M059J (cell line): ENCODE measurements at places on chromosomes 4 and X. TPM values are rescaled to one million over a fixed set of nuclear protein-coding genes. Genes with fewer than 3 reads are reported as not detected.
A peak's percentile ranks its signal among the peaks of the same experiment; 100 is the strongest.

- no peak for DNase-seq
Observed at GRCh38 chrX:137305404-137305803, 260.5 kb upstream of the ZIC3 start.

Gene TREX2
- total RNA-seq, result 1.6 TPM in 1 of 2 replicates, not detected in the other

- peak; percentile 28 for DNase-seq
Observed at GRCh38 chr4:48858130-48858529, 27.2 kb downstream of the OCIAD1 start.

Gene STPG2
- not detected in 2 replicates for total RNA-seq

DNA sequence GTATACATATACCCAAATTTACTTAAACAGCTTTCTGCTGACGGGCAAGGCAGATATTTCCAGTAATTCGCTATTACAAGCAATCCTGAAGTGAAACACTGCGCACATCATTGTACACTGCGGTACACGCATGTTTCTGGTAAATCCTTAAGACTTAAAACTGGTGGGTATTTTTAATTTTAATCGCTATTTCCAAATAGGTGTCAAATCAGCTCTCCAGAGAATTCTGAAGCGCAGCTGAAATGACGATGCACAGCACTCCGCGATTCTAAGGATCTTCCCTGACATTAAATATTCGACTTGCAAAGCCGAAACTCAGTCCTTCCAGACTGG is 361 bp downstream of the TMEM128 start:
- no peak for DNase-seq

- DNase-seq, result peak; percentile 83
Observed at GRCh38 chr4:128810871-128811570, 1.5 kb downstream of the JADE1 start.

DNA sequence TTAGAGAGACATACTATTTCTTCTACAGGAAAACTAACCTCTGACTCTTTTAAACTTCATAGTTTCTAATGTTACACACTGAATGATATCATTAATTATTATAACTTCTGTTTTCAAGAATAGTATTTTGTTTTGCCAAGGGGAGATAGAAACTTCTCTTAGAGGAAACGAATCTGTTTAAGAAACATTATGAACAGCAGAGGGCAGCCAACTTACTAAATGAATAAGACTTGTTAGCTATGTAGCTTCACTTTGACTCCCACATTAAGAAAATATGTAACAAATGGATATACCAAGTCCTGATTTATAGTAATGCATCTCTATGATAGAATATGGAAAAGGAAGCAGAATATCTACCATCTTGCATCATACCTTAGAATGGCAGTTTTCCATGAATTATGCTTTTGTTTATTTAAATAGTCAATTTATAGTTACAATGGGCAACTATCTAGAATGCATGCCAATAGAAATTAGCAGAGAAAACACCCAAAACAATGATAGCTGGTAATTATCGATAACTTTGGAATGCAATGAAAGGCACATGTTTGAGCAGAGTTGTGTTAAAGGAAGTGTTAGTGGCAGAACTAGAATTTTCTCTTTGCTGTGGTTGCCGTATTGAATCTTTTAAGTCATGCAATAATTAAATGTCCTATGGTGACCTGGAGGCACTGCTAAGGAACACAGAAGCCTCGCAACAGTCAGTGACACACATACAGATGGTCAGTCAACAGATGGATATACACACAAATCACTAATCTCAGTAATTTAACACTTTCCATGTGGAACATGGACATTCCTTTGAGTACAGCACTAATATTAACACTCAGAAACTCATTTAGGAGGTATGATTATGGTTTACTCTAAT is 105.7 kb upstream of the PDLIM3 start:
- DNase-seq, result peak; percentile 61

GRCh38 chrX:112799425-112799824 is 41.2 kb downstream of the AMOT start:
- DNase-seq, result no peak

Gene MAGEA2
- 0.94 and 1.7 TPM in 2 replicates for total RNA-seq

Gene PRSS12
- 0.59 and 2.6 TPM in 2 replicates for total RNA-seq

Gene LDB2
- total RNA-seq, result 26.9 and 33.5 TPM in 2 replicates

- DNase-seq, result no peak
Observed at GRCh38 chr4:139337612-139338011, 35.3 kb upstream of the NDUFC1 start.

DNA sequence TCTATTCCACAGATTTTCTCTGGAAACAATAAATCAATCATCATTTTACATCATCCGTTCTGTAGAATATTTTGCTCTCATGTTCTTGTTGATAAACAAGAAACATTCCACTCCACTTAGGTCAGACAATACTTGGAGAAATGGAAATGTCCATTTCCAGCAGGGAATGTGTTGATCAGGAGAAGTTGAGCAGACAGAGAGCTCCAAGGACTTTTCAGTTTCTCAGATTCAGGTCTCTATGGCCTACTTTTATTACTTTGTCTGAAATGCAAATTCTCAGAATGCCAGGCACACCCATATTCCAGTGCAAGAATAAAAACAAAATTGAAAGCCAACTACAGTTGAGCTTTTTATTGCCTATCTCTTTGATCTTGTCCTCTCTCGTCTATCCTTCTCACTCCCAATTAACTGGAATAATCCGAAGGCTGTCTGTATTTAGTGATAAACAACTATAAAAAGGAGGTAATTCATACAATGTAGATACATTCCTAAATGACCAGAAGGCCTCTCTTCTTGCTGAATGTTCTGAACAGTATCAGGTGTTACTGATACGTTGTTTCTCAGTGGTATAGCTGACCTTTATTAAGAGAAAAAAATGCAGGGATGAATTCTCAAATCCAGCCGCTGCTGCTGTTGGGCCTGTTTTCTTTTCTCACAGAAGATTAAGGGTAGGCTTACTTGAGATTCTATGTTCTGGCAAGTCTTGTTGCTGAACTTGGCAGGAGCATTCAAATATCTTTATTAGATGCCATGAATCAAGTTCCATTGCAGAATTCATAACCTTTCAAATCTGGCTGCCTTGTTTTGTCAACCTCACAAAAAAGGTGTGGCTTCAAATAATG is 72.1 kb downstream of the HPGD start:
- DNase-seq, result no peak

DNA sequence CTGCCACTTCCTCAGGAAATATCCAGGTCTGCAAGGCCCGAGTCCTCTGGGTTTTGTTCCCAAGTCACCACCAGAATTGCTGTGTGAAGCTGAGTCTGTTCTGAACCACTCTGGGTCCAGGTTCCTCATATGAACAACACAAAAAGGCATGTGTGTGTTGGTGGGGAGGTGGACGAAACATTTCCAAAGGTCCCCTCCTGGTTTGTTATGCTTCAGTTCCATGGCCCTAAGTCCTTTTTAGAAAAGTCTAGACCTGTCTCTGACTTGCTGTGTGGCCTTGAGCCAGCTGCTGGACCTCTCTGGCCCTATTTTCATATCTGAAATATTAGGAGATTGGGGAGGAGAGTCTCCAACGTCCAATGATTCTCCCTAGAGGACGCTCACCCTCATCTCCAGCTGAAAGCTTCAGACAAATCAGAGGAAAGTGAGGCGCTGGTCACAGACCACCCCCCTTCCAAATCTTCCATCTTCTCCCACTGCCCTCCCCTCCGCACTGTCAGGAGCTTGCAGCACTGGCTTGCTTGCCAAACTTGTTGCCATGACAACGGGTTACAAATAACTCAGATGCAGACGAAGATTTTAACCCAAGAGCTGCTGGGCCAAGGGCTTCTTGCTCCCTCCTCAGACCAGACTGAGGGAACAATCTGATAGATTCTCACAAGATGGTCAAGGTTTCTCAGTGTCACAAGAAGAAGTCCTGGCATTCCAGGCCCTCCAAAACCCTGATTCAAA is 64.5 kb downstream of the SMC1A start:
- DNase-seq, result peak; percentile 38
